NCI-H2029 treated with DMSO at 0.1 percent for 48 hours (cell line): ENCODE measurements at places on chromosomes 12 and 14.
A peak's percentile ranks its signal among the peaks of the same experiment; 100 is the strongest.

DNA sequence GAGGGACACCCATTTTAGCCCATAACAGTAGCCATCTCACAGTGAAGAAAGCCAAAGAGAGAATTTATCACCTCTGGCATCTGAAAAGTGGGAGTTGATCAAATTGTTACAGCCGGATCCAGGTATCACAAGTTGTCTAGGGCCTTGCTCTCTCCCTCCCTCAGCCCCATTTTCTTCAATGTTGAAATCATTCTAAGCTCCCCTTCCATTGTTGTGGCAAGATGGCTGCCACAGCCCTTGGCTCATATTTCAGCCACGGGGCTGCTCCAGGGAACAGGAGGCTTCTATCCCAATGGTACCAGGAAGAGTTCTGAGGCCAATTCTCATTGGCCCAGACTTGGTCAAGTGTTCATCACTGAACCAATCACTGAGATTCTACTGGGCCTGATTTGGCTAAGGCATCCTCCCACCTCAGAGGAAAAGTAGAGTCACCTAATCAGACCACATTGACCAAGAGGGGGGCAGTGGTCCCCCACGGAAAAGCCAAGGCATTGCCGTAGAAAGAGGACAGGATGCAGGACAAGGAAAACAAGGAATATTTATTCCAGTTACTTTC lies 106.2 kb downstream of the GPATCH2L start:
- DNase-seq = no peak

GRCh38 chr12:55673638-55674037 lies 34.1 kb downstream of the ITGA7 start:
- DNase-seq = no peak

DNA sequence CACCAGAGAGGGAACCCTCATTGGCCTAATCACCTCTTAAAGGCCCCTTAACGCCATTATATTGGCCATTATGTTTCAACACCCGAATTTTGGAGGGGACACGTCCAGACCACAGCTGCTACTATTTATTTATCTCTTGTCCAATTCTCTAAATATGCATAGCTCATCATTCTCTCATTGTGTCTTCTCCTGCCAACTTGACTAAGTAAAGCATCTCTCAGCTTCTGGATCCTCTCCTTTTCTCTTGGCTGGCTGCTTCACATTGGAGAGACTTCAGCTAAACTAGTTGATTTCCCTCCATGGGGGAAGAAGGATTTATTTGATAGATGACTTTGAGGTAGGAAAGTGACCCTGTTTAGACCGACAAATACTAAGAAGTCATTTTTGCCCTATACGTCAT lies 120.4 kb upstream of the KRR1 start:
- no peak for DNase-seq

DNA sequence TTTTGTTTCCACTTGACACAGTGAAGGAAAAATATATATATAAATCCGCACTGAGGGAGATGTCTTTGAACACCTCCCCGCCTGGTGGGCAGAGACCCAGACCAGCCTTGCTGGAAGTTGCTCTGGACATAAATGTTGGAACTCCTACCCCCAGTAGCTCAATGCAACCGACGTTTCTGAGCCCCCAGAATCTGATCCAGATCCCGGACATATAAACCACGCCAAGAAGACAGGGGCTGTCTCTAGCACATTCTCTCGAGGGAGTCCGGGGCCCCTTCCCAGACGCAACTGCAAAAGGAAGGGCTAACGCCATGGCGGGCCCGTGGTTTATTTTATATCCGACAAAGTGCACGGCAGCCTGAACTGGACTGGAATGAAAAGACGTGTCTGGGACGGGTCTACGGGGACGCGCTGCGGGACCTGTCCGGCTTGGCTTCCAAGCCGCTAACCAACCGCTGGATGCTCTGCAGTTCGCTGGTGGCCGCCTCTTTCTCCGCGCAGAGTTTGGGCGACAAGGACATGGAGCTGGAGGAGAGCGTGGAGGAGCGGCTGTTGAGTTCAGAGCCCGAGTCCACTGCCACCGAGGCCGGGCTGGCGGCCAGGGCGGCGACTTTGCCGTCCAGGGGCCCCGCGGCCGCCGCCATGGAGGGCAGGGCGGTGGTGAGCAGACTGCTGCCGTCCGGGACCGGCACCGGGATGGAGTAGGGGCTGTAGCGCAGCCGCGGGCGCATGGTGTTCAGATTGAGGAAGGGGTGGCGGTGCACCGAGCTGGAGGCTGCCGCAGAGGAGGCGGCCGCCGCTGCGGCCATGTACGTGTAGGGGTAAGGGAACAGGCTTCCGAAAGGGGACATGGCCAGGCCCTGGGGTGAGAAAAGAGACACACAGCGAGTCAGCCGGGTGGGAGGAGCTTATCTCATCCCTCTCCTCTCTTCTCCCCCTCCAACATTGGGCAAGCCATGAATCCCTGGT lies 12.2 kb downstream of the TBX3 start:
- no peak for DNase-seq

DNA sequence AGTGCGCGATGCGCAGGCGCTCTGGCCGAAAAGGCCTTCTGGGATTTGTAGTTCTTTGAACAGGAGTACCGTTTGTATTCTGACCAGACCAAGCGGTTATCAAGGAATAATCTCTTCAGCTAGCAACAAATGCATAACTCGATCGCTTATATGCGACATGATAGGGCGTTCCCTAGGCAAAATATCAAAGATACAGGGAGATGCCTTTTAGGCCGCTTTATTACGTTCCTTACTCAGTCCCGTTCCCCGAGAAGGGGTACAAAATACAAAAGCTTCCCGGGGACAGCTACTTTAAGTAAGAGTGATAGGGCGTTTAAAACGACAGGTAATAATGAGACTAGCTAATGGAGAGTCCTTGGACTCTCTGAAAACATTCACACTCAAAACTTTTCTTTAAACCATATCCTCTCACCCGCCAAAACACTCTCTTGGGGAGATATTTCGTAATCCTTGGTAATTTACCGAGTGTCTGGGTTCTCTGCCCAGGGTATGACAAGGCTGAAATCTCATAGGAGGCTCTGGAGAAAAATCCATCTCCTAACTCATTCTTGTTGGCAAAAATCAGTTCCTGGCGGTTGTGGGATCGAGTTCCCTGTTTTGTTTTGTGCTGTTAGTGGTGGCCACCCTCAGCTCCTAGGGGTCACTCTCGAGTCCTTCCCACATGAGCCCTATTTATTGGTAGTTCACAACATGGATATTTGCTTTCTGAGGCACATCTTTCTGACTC lies 412 bp upstream of the SNW1 start:
- DNase-seq = peak; percentile 54

- no peak for DNase-seq
Measured at GRCh38 chr14:91055016-91055415, 5.4 kb downstream of the RPS6KA5 start.
